ENCODE measurements at places on chromosomes 4 and X.

DNA sequence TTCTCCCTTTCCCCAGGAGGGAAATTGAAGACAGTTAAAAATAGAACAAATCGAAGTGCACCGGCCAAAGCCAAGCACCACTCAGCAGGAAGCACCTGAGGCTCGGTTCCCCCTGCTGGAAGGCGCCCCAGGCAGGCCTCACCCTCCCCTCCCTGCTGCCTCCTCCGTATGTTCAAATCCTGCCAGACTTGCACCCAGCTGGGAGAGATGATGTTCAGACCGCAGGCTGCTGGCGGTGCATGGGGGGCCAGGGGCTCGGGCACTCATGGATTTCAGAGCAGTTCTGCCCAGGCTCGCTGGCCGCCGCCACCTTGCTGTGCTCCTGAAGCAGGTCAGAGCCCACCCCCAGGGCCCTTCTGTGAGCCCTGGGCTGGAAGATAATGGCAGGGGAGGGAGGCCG lies 91.4 kb downstream of the DCTD start:
- DNase-seq = no peak

DNA sequence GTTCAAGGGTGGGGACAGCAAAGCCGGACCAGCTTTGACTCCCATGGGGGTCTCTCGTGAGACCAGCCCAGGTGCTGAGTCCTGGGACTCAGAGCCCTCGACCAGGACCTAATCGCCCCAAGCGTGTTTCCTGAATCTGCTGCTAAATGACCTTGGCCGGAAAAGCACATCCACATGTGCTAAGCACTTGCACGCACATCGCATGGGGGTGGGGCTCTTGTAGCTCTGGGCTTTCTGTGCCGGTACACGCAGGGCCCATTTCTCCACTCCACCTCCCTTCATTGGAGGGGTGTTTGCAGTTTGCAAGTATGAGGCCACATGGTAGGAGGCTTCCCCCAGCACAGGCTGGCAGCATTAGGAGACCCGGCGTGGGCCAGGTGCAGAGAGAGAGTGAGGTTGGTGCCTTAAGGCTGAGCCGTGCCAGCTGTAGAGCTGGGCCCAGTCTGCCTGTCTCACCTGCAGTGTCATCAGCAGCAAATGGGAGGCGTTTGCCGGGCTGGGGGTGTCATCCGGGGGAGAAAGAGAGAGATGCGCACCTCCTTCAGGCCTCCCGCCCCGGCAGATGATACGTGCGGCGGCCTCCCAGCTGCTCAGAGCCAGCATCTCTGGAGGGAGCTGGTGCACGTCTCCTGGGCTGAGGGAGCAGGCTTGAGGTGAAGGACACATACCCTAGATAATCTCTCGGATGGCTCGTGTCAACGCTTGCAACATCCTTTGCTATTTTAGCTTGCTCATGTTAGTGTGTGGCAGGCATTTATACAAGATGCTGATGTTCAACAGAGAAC lies 45.2 kb upstream of the CLCN4 start:
- DNase-seq = peak; percentile 73

DNA sequence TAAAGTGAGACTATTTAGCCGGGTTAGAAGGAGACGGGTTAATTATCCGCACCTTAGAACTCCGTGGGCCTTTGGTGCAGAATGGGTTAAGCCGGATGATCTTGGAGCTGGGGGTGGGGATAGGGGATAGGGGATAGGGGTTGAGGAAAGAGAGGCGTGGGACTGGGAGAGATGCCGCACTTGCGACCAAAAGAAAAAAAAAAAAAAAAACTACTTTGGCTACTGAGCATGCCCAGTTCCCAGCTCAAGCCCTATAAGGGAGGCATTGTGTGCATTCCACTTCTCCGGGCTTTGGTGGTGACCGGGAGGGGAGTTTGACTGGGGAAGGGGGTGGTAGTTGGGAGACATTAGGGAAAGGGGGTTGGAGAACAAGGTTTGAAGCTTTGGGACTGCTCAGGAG lies at the start of gene SLITRK4:
SLITRK4 (minus strand) TSS at position 187 of the 400 bp plus-strand sequence. CDS start 4,993 bp downstream, outside the sequence.
- no peak for DNase-seq

GRCh38 chr4:87077914-87078585 lies 142.4 kb downstream of the KLHL8 start:
- no peak for DNase-seq

GRCh38 chrX:129840344-129840743 lies 3.3 kb downstream of the ZDHHC9 start:
- DNase-seq = peak; percentile 21

- no peak for DNase-seq
Observed at GRCh38 chr4:112557676-112558411, 41.9 kb upstream of the NEUROG2 start.

- no peak for DNase-seq
Observed at GRCh38 chr4:26503844-26504243, 13.6 kb upstream of the CCKAR start.

All from foreskin fibroblast (primary cell).